ENCODE measurements at places on chromosomes 1 and 21.

DNA sequence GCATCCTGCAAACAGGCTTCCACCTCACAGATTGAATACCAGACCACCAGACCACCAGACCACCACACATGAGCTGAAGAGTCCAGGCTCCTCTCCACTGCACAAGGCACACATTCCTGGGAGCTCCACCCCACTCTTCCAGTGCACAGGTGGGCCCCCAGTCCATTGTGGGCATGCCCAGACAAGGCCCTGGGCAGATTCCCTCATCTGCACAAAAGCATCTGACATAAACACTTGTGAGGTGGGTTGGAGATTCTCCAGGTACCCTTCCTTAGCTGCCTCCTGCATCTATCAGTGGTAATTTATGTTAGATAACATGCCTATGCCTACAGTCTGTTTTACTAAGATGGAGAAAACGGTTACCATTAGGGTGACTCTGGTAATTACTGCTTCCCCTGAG is 11.6 kb upstream of the CTBS start:
- DNase-seq = no peak

- no peak for DNase-seq
These were observed 113.6 kb downstream of the ZMYM4 start for GRCh38 chr1:35382107-35382506.

DNA sequence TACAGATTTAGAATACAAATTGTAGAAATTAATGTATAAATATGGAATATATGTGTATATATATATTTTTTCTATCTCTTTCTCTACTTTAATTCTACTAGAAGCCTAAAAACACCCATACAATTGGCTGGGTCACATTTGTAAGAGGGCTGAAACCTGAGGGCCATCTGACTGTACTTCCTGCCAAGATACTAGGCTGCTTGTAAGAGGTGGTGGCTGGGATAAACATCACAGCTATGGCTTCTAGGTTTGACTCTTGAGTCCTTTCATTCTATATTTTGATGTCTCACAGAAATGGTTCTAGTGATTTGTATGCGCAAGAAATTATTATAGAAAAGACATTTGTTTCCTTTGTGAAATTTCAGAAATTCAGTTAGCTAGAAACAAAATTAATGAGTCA is 1155.2 kb upstream of the B3GALT2 start:
- no peak for DNase-seq

- DNase-seq = peak; percentile 35
These were observed 61.3 kb downstream of the MORN1 start for GRCh38 chr1:2330035-2330434.

GRCh38 chr1:58782178-58783089 is 1.4 kb downstream of the JUN start:
- DNase-seq = peak; percentile 59

DNA sequence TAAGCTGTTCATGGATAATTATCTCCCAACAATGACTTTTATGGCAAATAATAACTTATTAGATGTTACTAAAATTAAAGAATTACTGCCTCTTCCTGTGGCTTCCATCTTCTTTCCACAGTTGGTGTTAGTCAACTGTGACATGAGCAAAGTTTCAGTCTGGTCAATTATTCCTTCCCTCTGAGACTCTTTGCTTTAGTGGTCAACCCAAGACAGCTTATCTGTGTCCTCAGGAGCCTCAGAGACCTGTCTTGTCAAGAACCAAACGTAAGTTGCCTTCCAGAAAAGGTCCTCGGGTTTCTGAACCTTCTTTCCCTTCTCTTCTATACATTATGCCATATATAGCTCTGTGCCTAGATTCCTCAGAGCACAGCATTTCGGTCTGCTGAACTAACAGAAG is 263.2 kb upstream of the ZP4 start:
- no peak for DNase-seq
